ENCODE measurements at places on chromosomes 12 and 14.

GRCh38 chr12:124964251-124964650 is 24.7 kb downstream of the DHX37 start:
- DNase-seq, result no peak

DNA sequence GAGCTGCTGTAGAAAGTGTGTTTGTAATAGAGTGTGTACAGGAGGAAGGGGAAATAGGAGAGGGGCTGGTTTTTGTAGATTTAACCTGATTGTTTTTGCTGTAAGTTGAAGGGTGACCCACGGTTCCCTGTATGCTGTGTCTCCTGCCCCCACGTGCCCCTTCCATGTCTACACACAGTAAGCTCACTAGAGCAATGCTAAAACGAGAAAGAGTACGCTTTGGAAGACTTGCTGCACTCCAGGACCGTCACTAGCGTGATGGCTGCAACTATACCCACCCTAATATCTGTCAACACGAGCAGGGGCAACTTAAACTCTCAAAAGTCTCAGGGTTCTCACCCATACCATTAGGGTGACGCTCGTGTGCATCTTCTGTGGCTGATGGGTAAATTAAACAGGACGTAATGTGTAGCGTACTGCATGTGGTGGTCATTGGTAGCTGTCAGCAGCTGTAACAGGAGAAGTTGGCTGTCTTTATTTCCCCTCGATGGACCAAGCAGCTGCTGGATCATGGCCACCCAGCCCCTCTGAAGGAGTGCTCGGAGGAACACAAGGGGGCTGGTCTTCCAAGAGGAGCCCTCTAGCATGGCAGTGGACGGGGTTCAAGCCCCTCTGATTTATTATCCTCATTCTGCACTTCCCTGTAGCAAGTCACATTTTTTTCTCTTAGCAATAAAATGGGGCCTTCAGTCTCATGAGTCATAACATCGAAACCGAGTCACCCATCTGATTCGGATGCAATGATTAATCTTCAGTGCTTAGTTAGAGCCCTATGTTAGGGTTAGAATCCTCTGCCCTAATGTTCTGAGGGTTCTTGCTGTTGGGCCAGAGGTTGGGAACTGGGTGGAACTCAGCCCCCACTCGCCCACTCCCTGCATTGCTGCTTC is 14.0 kb downstream of the CCND2 start:
- DNase-seq, result no peak

- DNase-seq, result no peak
Observed at GRCh38 chr14:30272848-30273832, 285.8 kb upstream of the G2E3 start.

GRCh38 chr12:62003226-62003625 is 257.0 kb upstream of the USP15 start:
- DNase-seq, result no peak

DNA sequence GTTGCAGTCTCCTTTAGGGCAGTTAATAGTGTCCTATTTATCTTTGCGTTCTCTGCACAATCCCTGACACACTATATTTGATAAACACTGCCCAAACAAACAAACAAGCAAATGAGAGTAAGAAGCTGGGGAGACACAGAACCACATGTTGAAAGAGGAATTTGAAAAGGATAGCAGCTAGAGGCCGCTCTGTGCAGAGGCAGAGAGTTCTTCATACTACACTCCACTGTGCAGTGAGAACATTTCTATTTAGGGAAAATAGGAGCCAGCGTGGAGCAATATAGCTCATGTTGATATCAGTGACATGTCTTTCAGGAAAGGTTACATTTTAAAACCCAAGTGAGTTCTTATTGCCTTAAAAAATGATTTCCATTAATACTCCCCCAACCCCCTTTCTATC is 140.3 kb upstream of the SEL1L start:
- DNase-seq, result no peak

- DNase-seq, result no peak
Observed at GRCh38 chr12:52050116-52050757, 1.0 kb upstream of the NR4A1 start.

GRCh38 chr12:26264215-26264838 is 69.0 kb downstream of the SSPN start:
- DNase-seq, result no peak

- no peak for DNase-seq
Observed at GRCh38 chr14:91947475-91948184, at the start of gene FBLN5. Gene FBLN5 (minus strand): TSS chr14:91947694. CDS start chr14:91947229, 465 bp downstream.

- DNase-seq, result no peak
Observed at GRCh38 chr12:43011383-43011926, 421.9 kb upstream of the PRICKLE1 start.

DNA sequence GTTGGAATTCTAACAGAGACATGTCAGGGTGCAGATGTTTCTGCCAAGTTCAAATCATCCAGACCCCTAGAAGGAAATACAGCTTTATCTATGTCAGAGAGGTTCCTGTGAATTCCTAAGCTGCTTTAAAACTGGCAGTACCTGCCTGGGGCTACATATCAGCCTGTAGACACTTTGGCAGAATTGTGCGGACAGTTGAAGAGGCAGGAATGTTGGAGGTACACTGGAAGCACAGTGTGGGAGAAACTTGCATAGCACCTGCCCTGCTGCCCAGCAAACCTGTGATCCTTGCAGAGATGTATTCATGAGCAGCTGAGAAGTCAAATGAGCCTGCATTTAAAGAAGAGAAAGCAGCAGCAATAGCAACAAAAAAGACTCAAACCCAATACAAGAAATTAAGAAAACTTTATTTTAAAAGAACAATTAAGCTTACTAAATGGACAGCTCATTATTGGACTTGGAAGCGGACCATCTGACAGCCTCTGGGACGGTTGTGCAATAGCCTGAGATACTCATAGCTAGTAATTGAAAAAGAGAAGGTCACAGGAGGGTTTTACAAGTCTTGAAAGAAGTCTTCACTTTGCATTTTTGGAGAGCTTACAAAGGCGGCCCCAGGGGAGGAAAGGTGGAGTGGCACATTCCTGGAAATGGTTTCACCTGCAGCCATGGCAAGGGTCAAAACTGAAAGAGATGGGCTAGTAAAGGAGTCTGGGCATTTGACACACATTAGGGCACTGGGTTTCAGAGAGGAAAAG is 280.9 kb upstream of the FLRT2 start:
- DNase-seq, result no peak

- no peak for DNase-seq
Observed at GRCh38 chr14:48974994-48975393, 611.2 kb downstream of the RPS29 start.

GRCh38 chr12:31492599-31493196 is 98.2 kb downstream of the DENND5B start:
- no peak for DNase-seq

GRCh38 chr12:111692575-111693210 is 6.8 kb downstream of the ACAD10 start:
- DNase-seq, result no peak

DNA sequence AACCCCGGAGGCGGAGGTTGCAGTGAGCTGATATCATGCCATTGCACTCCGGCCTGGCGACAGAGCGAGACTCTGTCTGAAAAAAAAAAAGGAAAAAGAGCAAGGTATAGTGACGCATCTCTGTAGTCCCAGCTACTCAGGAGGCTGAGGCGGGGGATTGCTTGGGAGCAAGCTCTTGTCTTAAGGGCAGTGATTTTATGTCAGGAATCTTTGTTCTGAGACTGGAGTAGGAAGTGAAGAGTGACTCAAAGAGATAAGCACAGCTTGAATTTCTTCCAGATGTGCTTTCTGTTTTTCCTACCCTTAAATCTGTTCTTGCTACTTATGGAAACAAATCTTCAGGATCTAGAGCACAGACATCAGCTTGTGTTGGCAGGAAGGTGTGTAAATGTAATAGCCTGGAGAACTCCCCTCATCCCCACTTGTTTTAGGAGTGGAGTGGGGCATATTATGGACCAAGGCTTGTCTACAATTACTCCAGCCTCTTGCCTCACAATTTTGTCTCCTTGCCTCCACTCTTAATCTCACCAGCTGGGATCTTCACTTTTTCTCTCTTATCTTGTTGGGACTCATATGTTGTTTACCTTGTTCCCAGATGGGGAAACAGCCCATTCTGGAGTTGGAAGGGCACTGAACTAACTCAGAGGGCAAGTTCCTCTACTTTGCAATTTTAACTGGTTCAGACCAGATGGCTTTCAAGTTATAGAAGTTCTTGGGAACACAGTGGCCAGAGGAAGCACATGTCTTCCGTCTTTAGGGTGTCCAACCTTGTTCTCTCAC is 7.5 kb downstream of the TMED2 start:
- DNase-seq, result no peak

DNA sequence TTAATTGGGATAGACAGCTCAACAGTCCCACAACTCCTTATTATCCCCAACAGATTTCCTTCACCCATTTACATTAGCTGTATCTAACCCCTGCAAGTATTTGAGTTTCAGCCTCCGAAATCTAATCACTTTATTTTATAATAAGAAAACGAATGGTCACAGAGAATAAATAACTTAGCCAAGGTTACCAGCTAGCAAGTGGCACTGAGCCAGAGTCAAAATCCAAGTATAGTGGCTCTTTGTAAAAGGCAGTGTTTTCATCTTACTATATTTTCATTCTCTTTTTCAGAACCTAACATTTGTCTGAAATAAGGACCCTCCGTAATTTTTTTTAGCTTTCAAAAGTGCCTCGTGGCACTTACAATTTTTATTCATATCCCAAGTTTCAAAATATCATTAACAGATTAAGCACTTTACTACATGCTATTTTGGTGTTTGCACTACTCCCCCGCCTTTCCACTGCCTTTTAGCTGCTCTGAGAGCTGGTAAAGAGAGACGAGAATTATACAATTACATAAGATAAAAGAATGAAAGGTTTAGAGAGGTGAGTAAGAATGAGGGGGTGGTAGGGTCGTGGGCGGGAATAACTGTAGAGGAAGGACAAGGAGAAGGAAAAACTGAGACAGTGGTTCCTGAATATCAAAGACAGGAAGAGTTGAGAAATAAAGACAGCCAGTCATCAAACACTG is 3.7 kb upstream of the USP15 start:
- no peak for DNase-seq

DNA sequence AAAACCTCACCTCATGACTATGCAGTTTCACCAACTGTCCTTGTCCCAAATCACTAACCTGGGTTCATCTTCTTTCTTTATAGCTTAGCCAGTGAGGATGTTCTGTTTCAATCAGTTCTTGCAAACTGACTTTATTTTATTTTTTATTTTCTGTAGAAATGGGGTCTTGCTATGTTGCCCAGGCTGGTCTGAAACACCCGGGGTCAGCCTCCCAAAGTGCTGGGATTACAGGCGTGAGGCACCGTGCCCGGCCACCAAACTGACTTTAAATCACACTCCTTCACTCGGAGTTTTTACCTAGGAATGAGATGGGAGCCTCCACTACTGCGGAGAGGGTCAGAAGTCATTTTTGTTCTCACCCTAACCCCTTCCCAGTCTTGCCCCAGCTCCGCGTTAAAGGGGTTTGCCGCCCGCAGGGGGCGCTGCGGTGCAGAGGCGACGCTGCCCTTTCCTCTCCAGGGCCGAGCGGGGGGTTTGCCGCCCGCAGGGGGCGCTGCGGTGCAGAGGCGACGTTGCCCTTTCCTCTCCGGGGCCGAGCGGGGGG is 7.0 kb upstream of the B4GALNT3 start:
- DNase-seq, result no peak

GRCh38 chr12:15956413-15957185 is 45.5 kb downstream of the DERA start:
- no peak for DNase-seq

GRCh38 chr14:60348211-60348610 is 99.2 kb downstream of the PPM1A start:
- no peak for DNase-seq

DNA sequence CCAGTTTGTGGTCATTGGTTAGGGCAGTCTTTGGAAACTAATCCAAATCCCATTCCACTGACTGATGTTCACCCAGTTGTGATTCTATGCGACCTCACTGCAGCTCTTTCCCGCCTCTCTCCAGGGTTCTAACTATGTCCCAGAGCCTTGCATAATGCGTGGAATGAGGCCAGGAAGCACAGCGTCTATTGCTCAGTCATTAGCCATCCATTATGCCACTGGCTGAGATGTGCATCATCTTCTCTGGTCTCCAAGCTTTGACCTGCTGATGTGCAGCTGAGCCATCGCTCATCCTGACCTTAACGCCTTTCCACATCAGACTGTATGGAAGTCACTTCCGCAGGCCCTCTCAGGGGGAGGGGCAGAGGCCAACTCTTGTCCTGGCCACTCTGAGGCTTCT is 115.4 kb upstream of the VRK1 start:
- DNase-seq, result no peak

DNA sequence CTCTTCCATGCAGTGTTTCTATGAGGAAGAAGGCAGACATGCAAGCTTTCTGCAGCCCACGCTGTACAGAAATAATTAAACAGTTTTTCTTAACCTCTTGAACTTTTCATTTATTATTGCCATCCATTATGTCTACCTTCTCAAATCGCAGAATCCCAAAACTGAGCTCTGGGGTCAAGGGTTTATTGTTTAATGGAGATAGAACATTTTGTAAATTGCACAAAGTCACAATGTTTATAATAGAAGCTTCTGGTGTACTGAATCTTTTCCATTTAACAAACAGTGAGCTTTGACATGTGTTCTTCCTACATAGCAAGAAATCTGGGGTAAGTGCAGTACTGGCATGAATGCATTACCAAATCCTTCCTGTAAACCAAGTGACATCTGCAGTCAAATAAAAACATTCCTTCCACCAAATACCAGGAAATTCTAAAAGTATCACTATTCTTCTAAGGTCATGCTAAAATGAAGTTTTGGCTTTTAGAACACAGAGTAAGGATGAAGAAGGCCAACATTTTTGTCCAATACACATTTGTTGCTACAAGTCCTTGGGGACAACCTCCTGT is 385.3 kb upstream of the DDHD1 start:
- DNase-seq, result no peak

- DNase-seq, result no peak
Observed at GRCh38 chr14:89443042-89443629, 26.1 kb upstream of the FOXN3 start.

- DNase-seq, result no peak
Observed at GRCh38 chr12:125140279-125141209, 75.3 kb downstream of the AACS start.

DNA sequence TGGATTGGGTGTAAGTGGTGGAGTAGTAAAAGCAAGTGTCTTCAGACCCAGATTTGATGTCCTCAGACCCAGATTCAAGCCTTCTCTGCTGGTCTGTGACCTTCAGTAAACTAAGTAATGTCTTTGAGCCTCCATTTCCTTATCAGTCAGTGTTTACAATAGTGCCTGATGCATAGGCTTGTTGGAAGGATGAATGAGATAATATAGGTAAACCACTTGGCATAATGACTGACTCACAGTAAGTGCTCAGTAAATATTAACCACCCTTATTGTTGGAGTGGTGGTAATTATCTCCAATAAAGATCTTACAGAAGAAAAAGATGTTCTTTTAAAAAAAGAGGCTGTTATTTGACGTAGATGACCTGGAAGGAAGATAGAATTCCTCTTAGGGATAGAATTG is 86.2 kb downstream of the IGF1 start:
- no peak for DNase-seq

GRCh38 chr12:80226576-80226975 is 127.2 kb downstream of the OTOGL start:
- no peak for DNase-seq

- no peak for DNase-seq
Observed at GRCh38 chr14:55973285-55973800, 144.9 kb upstream of the PELI2 start.

Measured in cortex of kidney (tissue), 1 donor.